Renal cortical epithelial cell (primary cell): ENCODE measurements at places on chromosomes 5 and 9. TPM values are rescaled to one million over a fixed set of nuclear protein-coding genes. Genes with fewer than 3 reads are reported as not detected.

BHMT gene
- total RNA-seq: 2.8 and 4.4 TPM in 2 replicates

DNA sequence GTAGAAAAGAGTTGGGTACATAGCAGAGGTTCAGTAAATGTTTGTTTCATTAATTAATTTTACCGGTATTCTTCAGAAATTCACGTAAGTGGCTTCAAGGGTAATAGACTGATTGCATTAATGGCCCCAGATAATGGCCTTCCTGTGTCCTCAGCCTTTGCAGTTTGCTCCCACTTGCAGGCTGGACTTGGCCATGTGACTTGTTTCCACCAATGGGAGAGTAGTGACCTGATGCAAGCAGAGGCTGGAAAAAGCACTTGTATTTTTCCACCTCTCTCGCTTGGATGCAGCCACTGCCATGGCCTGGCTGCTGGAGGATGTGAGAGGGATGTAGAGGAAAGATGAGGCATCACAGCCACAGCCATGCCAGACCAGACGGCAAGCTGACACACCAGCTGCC lies 480.9 kb downstream of the CDK5RAP2 start:
- DNase-seq: no peak

SGCD gene
- total RNA-seq: under 0.01 and 0.35 TPM in 2 replicates

GRCh38 chr9:122572456-122572855 lies 10.7 kb downstream of the OR1L8 start:
- peak; percentile 44 for DNase-seq

C9orf153 gene
- 0.15 TPM in 1 of 2 replicates, not detected in the other for total RNA-seq

DNA sequence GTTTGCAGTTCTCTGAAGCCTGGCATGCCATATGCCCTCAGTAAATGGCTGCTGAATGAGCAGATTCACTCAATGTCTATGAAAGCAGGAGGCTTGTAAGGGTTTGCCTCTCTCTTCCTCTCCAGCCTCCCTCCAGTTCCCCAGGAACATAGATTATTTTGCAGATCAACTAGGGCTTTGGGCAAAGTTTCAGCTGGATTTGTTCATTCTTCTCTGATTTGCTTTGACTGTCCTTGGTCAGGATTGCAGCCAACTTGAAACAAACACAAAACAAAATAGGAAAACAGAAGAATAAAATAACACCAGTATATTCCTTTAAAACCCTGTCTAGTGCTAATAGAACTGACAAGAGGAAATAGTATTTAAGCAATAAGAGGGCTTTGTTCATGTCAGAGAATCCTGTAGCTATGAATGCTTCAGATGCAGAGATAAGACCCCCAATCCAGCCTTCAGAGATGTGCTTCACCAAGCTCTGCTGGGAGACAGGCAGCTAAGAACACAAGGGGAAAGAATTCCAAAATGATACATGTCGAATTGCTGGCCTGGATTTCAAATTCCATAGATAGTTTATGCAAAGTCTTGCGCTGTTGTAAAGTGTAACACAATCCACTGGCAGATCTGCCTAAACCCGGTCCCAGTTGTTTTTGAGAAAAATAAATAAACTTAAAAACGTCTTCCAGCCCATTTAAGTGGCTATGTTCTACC lies 174.3 kb downstream of the PAPPA start:
- no peak for DNase-seq

CCDC171 gene
- total RNA-seq: 0.87 and 3.4 TPM in 2 replicates
